Stimulated activated CD8-positive, alpha-beta memory T cell treated with anti-CD3 and anti-CD28 coated beads, Interleukin-4, amount 100 ng/mL, for 1 hour (primary cell): ENCODE measurements at places on chromosomes 11 and 22.

DNA sequence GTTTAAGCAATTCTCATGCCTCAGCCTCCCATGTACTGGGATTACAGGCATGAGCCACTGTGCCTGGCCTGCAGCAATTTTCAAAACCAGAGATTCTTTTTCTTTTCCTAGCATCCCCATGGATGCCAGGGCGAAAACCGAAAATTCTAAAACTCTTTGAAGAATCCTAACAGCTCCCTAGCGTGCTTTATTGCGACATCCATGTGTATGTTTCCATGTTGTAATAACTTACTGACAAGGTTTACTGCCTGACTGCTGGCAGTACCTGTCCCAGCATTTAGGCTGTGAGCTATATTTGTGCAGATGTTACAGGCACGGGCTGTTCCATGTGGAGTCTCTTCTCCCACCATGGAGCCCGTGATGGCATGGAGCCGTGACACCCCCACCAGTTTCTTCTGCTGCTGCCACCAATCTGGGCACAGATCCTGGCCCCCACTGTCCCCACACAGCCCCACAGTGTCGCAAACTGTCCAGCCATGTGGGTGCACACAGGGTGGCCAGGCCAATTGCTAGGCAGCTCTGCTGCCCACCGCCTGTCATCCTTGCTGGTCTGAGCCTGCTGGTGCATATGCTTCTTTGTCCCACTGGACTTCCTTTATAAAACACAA, 7.1 kb upstream of the TAB1 start:
- no peak for DNase-seq

DNA sequence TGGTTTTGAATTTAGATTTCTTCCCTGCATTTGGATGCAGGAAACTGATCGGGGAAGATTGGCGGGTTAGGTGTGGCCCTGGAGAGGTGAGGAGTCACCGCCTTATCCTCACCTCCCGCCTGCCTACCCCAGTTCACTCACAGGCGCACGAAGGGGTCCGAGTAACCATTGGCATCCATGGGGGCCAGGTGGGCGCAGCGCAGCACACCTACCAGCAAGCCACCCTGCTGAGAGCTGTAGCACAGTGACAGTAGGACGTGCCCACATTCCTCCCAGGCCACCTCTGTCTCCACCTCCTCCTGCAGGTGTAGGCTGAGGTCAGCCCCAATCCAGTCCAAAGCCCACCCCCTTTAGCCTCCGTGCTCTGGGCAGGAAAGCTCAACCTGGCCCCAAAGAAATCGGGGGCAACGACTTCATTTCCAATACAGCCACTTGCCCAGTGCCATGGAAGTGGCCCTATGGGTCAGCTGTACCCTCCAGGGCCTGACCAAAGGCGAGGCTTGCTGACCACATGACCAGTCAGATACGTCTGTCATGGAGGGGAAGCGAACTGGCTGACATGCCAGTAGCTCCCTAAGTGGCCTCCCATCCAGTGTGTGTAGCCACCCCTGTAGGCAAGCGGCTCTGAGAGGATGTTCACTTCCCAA, 6.7 kb downstream of the NDUFV1 start:
- no peak for DNase-seq

DNA sequence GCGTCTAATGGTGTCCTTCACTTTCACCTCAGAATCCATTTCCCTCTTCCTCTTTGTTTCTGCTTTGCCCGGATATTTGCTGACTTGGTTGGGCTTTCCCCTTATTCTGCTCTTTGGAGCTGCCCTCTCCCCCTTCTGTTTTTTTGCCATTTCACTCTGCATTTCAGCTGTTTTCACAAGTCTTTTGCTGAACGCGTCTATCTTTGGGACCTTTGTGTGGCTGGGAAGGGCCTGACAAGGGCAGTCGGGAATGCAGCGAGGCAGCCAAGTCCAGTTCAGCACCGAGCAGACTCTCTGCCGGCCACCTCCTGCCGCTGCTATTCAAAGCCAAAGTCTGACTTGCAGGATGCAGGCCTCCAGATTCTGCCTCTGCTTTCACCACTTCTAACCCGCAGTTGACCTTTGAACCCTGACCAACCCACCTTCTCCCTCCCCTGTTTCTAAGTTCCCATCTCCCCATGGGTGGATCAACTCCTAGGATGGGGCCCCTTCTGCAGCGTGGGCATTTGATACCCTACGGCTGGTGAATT, 38.2 kb downstream of the FEZ1 start:
- DNase-seq, result no peak

GRCh38 chr22:44972363-44973083, 37.3 kb downstream of the PHF21B start:
- DNase-seq, result no peak

GRCh38 chr11:22477312-22477711, 139.1 kb downstream of the SLC17A6 start:
- no peak for DNase-seq

DNA sequence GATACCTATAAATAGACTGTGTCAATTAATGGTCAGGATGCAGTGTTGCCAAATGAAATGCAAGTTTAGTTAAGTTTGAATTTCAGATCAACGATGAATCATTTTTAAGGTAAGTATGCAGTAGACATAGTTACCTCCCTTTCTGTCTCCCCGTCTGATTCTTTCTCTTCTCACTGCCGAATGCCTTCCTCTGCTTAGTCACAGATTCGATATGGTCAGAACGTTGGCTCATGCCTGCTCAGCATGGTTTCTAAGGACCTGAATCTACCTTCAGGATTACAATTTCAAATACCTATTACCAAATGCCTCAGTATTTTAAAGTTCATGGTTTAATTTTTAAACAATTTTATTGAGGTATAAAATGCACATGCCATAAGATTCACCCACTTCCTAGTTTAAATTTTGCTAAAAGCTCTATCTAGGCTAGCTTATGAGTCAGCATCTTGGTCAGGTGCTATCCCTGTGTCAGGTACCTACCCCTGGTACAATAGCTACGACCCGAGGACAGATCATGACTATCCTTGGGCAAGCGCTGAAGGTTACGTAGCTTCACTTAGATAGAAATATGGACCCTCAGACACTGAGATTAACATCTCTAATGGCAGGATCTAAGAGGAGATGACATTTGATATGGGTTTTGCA, 78.2 kb upstream of the SPON1 start:
- DNase-seq, result no peak

DNA sequence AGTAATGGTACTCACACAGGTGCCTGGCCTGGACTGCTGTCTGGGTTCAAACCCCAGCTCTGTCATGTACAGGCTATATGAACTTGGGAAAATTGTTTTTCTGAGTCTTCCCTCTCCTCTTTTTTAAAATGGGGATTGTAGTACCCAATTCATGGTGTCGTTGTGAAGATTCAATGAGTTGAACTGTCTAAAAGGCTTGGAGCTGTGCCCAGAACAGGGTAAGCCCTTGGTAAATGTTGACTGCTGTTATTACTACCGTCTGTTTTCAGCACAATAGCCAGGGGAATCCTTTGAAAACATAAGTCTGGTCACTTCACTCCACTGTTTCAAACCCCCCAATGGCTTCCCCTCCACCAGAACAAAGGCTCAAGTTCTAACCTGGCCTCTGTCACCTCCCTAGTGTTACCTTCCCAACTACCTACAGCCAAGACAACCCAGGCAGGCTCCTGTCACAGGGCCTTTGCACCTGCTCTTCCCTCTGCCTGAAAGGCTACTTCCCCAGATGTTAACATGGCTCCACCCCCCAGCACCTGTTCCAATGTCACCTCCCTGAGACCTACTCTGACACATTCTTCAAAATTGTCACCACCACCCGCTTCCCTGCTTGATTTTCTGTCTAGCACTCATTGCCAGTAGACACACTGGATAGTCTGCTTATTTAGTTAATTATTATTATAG, 152.8 kb downstream of the CHST1 start:
- DNase-seq, result no peak

- no peak for DNase-seq
These were observed 1.3 kb downstream of the CLMP start for GRCh38 chr11:123193742-123194141.

DNA sequence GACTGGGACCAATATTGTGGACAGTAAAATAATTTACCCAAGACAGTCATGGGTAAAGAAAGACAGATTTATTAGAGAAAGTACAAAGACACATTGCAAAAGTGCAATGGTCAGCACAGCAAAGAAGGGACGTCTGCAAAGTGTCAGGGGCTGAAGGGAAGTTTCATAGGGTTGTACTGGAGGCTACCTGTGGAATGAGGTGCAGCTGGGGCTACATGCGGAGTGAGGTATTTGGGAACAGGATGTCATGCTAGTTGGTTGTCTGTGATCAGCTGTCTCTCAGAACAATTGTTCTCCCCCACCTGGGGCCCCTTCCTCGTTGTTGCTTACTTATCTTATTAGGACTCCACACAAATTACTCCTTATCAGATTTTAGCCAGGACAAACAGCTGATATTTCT, 11.4 kb upstream of the APOL3 start:
- no peak for DNase-seq

- DNase-seq, result no peak
These were observed 58.2 kb upstream of the RRAS2 start for GRCh38 chr11:14417186-14417585.

- no peak for DNase-seq
These were observed 59.4 kb downstream of the KCNA4 start for GRCh38 chr11:29957431-29957830.

GRCh38 chr11:66072518-66072917, 2.4 kb downstream of the PACS1 start:
- DNase-seq, result no peak

DNA sequence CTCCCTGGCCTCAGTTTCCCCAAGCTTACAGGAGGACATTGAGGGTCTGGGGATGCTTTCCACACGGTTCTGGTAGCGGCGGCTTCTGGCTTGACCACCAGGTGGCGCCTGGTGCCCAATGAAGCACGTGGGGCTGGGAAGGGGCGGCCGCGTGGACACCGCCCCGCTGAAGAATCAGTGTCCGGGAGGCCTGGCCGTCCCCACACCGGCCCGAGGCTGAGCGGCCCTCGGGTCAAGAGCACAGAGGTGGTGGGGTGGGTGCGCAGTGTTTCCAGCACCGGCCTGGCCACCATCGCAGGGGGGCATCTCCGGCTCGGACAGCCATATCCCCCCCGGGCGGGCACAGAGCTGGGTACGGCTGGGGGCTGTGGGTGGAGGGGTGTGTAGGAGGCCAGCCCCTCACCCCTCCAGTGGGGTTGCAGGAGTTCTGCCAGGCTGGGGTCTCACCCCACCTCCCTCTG, 27.8 kb upstream of the PPARA start:
- DNase-seq, result peak; percentile 44
